Substantia nigra (tissue), 51 donors: ENCODE measurements at places on chromosomes 3 and 15.

DNA sequence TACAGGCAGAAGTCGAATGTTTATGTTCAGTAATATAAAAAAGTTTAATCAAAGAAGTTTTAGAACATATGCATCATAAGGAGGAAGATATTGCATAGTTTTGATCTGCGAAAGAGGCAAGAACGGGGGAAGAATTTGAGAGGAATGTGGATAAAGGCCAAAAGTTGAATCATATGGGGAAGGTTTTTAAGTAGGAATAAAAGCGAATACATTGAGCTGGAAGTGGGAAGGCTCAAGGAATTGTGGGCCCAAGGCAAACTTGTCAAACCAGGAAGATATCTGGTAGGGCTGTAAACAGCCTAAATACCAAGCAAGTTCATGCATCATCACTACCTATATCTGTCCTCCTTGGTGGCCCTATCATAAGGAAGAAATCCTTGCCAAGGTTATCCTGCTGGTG lies 186.9 kb downstream of the MAGI1 start:
- no peak for DNase-seq

DNA sequence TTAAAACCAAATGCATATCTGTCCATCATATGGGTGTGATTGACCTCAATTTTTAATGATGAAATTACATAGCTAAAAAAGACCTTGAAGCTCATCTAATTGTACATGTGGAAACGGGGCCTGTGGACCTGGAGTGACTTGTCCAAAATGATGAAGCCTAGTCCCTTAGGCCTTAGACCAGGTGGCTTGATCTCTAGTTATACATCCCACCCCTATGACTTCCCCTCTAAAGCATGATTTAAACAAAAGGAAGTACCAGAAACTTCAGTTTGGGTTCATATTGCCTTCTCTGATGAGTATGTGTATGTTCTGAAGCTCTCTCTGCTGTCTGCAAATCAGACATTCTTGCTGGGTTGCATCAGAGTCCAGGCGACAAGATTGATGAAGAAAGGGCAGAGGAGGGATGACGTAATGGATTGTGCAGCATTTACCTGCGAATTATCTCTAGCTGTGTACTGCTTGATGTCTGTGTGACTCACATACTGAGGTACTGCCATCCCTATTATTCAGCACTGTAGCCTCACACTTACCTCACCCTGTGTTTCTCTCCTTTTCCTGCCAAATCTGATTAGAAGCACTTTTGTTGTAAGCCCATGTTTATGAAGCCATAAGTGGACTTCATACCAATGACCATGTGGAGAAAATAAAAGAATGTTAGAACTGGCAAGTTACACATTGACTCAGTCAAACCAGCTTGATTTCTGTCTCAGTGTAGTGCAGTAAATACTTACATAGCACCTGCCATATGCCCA lies 111.5 kb downstream of the FILIP1L start:
- DNase-seq: no peak

GRCh38 chr3:127549826-127550467 lies 40.6 kb downstream of the TPRA1 start:
- no peak for DNase-seq

- DNase-seq: no peak
These were observed 117.8 kb downstream of the OXNAD1 start for GRCh38 chr3:16382845-16383244.

- no peak for DNase-seq
These were observed 21.2 kb downstream of the LRRC2 start for GRCh38 chr3:46544771-46545503.

- DNase-seq: no peak
These were observed 93.0 kb downstream of the NPTN start for GRCh38 chr15:73540161-73540560.

GRCh38 chr3:46629551-46630517 lies 17.5 kb downstream of the FAM240A start:
- DNase-seq: peak; percentile 57

DNA sequence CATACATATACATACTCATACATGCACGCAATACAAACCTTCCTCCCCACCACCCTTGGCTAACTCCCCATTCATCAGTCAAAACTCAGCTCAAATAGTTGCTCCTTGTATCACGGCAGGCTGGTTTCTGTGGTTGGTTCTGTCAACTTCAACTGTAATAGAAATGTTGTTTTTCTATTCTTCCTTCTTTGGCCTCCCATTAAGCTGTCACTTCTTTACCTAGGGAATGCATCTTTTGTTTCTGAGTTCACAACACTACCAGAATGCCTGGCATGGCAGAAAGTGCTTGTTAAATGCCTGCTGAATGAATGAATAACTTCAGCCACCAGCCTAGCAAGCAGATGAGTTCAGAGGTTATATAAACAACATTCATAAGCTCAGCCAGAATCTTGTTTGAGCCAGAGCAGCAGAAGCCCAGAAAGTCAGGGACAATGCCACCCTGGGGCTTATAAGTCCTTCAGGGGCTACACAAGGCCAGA lies 63.1 kb downstream of the B3GALNT1 start:
- DNase-seq: no peak

- DNase-seq: no peak
These were observed 19.8 kb downstream of the TRPM1 start for GRCh38 chr15:31081588-31082250.

- DNase-seq: no peak
These were observed 15.7 kb downstream of the KCNMB2 start for GRCh38 chr3:178551916-178552321.

- no peak for DNase-seq
These were observed 27.4 kb upstream of the SRGAP3 start for GRCh38 chr3:9276761-9277370.

DNA sequence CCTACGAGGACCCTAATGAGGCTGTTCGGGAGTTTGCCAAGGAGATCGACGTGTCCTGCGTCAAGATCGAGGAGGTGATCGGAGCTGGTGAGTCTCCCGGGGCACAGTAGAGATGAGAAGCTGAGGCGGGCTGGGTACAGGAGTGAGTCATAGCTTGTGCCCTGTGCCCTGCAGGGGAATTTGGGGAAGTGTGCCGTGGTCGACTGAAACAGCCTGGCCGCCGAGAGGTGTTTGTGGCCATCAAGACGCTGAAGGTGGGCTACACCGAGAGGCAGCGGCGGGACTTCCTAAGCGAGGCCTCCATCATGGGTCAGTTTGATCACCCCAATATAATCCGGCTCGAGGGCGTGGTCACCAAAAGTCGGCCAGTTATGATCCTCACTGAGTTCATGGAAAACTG lies 17.9 kb downstream of the EPHB3 start:
- DNase-seq: no peak

GRCh38 chr3:89808680-89809197 lies 701.3 kb downstream of the EPHA3 start:
- DNase-seq: no peak

GRCh38 chr15:26372706-26373105 lies 400.2 kb downstream of the GABRB3 start:
- no peak for DNase-seq

GRCh38 chr3:31067004-31067403 lies 172.5 kb upstream of the GADL1 start:
- no peak for DNase-seq

- DNase-seq: no peak
These were observed 639.8 kb downstream of the MAGI1 start for GRCh38 chr3:65398953-65399352.

- DNase-seq: no peak
These were observed 91.0 kb downstream of the LRTM1 start for GRCh38 chr3:54836871-54837270.

DNA sequence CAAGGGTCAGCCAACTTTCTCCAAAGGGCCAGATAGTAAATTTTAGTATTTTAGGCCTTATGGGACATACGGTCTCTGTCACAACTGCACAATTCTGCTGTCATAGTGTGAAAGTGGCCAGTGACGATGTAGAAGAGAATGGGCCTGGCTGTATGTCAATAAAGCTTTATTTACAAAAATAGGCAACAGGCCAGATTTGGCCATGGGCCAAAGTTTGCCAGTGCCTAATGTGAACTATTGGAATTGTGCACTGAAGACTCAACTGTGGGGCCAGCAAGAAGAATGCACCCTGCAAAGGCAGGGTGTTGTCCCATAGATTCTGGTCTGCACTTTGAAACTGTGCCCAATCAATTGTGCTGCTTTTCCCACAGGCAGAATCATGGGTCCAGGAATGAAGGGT lies 69.4 kb upstream of the PRR23E start:
- no peak for DNase-seq

- peak; percentile 36 for DNase-seq
These were observed 1.8 kb downstream of the CLCN2 start for GRCh38 chr3:184359610-184360009.

DNA sequence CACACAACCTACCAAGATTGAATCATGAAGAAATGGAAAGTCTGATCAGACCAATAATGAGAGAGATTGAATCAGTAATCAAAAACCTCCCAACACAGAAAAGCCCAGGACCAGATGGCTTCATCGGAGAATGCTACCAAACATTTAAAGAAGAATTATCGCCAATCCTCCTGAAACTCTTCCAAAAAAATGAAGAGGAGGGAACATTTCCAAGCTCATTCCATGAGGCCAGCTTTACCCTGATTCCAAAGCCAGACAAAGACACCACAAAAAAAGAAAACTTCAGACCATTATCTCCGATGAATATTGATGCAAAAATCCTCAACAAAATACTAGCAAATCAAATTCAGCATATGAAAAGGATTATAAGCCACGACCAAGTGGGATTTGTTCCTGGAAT lies 94.1 kb downstream of the SENP2 start:
- DNase-seq: no peak

DNA sequence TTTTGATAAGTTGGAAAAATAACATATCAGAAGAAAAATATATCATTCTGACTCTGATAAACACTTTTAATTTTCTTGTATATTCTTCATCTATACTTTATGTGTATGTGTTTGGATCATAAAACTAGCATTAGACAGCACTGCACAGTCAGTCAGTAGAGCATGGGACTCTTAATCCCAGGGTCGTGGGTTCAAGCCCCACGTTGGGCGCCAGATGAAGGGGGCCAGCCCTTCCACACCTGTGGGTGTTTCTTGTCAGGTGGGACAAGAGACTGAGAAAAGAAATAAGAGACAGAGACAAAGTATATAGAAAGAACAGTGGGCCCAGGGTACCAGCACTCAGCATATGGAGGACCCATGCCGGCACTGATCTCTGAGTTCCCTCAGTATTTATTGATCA lies 546.0 kb upstream of the NR2F2 start:
- no peak for DNase-seq

GRCh38 chr15:51203797-51204196 lies 109.1 kb upstream of the TNFAIP8L3 start:
- DNase-seq: no peak

- no peak for DNase-seq
These were observed 16.8 kb downstream of the GABRR3 start for GRCh38 chr3:98018301-98018700.

DNA sequence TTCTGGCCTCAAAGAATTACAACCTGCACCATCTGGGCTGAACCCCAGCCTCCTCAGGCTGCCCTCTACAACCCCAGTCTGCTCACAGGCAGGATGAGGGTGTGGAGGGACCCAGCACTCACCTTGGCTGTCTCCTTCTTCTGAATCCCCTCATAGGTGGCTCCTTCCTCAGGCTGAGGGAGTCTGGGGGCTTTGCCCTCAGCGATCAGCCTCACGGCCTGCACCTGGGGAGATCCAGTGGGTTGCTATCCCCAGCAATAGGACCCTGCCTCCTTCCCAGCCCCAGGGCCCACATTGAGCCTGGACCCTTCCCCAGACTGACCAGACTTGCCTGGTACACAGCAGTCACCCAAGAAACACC lies 25.1 kb downstream of the ALDH1L1 start:
- DNase-seq: no peak

DNA sequence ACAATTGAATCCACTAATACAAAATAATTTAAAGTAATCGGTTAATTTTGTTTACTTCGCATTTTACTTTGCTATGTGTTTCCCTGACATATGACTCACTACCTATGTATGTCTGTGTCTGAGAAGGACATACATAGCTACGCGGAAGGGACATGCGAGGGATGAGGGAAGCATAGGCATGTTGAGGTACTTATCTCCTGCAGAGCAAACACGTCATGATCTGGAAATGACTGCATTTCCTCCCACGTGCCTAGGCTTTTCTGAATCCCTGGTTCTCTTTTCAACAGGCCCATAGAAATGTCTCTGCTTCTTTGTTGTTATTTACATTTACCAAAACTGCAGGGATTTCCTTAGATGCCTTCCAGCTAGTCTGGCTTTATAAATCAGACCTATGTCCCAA lies 27.5 kb downstream of the ALCAM start:
- DNase-seq: no peak

DNA sequence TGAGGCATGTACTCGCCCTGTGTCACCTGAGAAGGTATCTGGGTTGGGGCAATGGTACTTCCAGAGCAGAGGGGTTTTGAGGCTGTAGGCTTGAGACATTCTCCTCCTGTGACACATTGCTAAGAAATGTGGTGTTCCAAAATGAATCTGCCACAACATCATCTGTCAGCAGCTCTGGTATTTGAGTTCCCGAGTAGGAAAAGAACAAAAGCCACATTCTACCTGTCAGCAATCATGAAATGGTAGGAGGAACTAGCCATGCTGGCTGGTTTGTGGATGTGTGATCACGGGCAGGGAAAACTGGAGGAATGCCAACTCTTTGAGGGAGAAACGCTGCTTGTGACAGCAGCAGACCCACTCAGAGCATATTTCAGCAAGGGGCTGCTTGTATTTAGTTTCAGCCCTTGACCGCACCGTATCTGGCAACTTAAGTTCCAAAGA lies 579.4 kb upstream of the TBL1XR1 start:
- DNase-seq: no peak

DNA sequence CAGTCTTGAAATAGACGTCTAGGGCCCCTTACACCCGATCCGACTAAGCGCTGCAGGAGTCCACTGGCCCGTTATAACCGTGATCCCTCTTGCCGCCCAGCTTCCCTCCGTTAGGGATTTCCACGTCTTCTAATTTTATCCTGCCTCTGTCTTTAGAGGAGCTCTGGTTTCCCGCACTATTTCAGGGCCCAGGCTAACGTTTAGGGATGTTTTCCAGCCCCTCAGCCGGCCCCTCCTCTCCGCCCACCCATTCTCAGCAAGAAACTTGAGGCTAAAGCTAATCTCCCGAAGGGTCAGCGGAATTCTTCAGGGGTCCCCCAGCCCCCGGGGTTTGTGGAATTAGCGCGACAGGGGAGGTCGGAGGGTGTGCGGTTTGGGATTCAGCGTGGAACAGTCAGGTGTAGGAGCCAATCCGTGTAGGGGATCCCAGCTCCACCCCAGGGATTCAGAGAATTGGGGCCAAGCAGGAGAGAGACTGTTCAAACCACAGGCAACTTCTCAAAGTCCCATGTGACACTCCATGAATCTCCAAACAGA lies 1.6 kb downstream of the PTX3 start:
- no peak for DNase-seq
